ENCODE measurements at places on chromosomes 16 and 17.
A peak's percentile ranks its signal among the peaks of the same experiment; 100 is the strongest.

DNA sequence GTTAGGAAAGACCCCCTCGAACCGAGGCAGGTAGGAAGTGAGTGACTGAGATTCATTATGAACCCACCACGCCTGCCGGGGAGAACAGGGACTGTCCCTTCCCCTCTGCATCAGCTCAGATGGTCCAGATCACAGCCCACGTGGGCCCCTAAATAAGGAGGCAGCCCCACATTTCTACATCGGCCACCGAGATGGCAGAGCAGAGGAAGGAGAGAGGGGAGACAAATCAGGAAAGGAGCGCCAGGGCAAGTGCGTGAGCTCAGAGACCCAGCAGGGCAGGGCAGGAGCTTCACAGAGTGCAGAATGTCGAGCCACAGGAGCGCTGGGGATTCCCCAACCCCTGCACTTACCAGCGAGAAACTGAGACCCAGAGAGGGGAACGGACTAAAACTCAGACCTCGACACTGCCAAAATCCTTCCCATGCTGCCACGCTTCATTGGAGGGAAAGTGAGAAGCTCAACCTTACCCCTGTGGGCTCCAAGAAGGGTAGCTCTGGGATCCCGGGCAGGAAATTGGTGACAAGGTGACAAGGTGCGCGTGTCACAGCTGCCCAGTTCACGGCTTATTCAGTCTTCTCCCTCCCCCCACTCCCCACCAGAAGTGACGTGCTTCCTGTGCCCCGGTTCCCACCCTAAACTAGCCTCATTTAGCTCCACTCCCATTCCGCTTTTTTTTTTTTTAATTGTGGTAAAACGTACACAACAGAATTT is at the start of gene ICAM2:
Gene ICAM2 (minus strand): TSS at position 578 of the 711 bp plus-strand sequence. CDS start 13,942 bp downstream, outside the sequence.
- peak; percentile 61 for DNase-seq

DNA sequence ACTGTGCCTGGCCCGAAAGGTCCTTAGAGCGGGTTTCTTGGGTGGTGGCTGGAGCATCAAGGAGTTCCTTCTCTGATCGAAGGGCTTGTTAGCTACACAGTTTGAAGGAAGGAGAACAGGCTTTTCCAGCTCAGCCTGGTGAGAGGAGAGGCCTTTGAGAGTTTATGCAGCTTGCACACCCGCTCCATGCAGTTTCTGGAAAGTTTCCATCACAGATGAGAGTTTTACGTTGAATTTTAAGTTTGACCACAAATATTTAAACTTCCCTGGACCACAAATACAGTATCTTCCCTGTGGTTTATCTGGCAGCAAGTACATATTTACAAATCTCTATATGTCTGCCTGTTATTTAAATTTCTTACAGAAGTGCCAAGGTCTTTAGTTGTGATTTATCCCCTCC is 56.8 kb downstream of the HIC1 start:
- DNase-seq: no peak

DNA sequence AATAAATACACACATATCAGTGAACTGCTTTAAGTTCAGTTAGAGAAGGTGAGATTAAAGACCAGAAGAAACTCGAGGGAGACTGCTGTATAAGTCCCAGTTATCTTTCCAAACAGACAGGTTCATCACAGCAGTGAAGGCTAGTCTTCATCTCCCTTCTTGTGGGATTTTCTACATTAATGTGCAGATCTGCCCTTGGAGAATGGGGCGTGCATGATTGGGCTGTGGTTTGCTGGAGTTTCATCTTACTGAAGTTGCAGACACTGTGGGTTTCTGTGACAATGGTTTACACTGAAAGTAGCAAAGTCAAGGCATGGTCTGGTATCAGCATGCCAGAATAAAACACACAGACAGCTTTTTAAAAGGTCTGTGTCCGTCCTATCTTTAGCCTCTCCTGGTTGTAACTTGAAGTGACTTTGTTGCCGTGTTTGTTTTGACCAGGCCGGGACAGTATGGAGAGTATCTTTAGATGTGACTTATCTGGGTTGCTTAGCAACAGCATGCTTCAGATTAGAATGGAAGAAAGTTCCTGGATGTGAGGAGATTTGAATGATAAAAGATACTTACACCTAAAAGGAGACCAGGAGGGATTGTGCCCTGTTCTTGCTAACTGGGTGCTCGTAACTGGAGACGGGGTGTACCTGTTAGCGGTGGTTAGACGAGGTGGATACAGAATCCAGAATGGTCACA is 16.1 kb downstream of the NAA60 start:
- DNase-seq: peak; percentile 37

DNA sequence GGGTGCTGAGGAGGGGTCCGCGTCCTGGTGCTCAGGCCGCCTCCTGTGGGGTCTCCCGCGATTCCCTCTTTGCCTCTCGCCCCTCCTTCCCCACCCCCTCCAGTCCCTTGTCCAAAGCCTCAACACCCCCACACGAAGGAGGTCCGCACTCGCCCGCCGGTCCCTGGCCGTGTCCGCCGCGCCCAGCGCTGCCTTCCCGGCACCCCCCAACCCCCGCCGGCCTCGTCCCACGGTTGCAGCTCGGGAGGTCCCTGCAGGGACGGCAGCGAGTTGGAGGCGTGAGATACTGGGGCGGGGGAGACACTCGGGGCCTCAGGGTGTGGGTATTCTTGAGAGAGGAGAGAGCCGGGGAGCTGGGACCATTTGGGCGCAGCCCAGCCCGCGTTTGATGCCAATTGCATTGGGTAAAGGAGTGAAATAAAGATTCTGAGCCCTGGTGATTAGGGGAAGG is 468 bp downstream of the FLYWCH2 start:
- DNase-seq: no peak

DNA sequence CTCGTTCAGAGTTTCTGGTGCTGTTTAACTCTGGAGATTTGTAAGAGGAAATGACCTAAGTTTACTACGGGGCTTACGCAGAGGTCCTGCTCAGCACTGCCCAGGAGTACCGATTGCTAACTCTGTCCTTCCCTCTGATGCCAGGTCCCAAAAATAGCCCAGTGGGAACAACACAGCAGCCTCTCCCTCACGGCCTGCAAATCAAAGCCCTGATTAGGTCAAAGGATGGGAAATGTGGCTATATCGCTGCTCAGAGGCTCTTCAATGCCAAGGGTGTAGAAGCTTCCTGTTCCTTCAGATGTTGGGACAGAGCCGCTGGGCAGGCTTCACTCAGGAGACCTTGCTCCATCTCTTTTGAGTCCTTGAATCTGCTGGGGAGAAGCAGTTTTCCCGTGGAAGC is 174.2 kb upstream of the KCNJ16 start:
- DNase-seq: no peak

DNA sequence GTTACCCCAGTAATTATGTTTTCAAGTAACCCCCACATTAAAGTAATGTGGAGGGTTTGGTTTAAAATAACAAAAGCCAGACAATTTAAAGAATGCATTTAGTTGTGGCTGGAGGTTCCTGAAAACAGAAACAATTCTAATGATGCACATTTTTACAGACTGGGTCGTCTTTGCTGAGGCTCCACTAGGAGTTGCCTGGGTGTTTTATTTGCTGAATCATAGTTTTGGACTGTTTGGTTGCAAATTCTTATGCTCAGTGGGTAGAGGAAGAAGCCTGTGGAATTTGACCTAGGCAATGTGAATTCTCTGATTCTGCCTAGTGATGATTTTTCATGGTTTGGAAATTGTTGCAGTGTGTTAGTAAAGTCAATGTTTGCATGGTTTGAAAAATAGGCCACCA is 16.3 kb downstream of the SHISA9 start:
- no peak for DNase-seq

- DNase-seq: no peak
Measured at GRCh38 chr17:52465407-52465806, 306.9 kb upstream of the CA10 start.

GRCh38 chr17:50186661-50187393 is 14.6 kb downstream of the COL1A1 start:
- DNase-seq: no peak

DNA sequence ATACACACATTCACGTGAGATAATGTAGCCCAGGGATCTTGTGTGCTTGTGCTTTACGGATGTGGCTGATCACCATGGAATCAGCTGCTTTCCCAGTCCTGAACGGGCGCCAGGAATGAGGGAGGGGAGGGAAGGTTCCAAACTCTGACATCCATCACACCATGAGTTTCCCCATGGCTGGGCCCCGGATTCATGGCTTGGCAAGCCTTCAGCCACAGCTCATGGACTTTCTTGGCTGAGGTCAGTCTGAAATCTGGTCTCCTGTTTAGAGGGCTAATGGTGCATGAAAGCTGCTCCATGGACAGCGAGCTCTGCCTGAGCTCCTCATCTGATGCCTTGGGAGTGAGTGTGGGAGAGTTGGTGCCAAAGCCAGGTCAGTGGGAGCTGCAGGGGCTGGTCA is 767.6 kb upstream of the EEF2KMT start:
- DNase-seq: no peak

GRCh38 chr16:28140788-28141618 is 70.8 kb downstream of the XPO6 start:
- DNase-seq: no peak

- DNase-seq: no peak
Measured at GRCh38 chr17:40540448-40540847, 24.8 kb downstream of the CCR7 start.

- DNase-seq: no peak
Measured at GRCh38 chr17:7440113-7440833, 961 bp downstream of the FGF11 start.

DNA sequence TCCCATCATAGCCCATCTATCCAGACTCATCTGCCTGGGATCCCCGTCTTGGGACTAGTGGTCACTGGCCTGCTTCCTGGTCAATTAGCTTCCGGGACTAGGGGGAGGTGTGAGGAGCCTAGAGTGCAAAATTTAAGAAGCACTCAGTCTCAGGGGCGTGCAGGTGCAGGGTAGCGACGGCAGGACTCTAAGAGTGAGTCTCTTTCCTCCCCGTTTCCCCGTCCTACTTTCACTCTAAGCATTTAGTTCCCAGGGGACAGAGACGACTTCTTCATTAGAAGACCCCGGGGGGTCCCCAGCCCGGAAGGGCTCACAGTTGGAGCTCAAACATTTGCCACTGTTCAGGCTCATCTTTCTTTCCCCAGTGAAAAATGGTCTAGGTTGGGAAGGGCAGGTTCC is 677 bp upstream of the ZNHIT3 start:
- DNase-seq: no peak

DNA sequence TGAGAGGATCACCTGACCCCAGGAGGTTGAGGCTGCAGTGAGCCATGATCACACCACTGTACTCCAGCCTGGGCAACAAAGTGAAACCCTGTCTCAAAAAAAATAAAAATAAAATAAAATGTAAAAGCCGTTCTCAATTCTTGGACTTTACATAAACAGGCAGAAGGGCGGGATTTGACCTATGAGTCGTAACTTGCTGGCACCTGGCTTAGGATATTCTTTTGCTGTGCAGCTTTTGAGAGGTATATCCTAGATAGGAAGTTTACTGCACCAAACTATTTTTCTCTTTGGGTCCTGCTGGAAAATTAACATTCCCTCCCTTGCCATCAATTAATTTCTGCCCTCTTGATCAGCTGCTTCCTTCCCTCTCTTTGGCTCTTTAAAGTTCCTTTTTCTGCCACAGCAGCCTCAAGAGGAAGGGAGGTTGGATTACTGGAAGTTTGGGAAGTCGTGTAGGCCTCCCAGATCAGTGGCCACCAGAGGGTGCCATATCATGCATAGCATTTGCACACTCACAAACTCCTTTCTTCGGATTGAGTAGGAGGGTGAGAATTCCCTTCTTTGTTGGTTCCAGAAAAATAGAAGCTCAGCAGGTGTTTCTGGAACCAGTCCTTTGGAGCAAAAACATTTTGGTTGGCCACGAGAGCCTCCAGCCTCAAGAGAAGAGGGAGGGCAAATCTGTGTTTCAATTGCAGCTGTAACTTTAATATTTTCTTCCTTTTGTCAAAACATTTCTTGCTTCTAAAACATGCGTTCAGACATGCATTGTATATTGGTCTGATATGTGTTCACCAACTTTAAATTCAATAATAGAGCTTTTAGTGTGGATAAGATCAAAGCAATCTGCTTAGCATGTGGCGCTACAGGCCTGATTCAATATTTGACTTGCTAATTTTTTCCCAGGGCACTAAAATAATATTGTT is 147.3 kb downstream of the CCDC182 start:
- peak; percentile 12 for DNase-seq

GRCh38 chr17:73546770-73547536 is 97.3 kb downstream of the SDK2 start:
- peak; percentile 10 for DNase-seq

GRCh38 chr17:78842881-78843565 is 2.4 kb upstream of the USP36 start:
- peak; percentile 68 for DNase-seq

DNA sequence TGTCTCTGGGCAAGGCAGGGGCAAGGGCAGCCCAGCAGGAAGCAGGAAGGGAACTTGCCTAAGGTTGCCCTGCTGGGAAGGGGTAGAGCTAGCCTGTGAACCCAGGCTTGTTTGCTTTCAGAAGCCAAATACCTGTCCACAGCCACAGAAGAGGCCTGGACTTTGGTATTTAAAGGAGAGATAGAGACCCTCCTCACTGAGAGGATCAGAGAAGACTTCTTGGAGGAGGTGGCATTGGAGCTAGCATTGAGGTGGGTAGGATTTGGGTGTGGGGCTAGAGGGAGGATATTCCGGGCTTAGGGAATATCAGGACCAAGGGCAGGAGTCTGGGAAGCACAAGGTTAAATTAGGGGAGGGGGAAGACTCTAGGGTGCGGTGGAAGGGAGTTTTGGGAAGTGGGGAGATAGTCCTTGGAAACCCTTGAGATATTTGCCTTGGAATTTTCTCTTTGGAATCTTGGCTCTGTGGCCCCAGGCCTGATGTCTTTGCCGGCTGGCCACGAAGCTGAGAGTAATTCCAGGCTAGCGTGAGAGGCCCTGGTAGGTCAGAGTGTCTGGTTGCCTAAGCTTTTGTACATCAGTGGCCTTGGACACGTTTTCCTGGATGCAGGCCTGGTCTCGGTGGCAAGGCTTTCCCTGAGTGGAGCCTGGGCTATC is 13.1 kb upstream of the ETV4 start:
- DNase-seq: no peak

- no peak for DNase-seq
Measured at GRCh38 chr17:2008332-2009126, 16.6 kb downstream of the RTN4RL1 start.

GRCh38 chr17:18258356-18259038 is at the start of gene FLII:
FLII (minus strand) TSS chr17:18258738; CDS start chr17:18258690, 48 bp downstream.
- peak; percentile 74 for DNase-seq

DNA sequence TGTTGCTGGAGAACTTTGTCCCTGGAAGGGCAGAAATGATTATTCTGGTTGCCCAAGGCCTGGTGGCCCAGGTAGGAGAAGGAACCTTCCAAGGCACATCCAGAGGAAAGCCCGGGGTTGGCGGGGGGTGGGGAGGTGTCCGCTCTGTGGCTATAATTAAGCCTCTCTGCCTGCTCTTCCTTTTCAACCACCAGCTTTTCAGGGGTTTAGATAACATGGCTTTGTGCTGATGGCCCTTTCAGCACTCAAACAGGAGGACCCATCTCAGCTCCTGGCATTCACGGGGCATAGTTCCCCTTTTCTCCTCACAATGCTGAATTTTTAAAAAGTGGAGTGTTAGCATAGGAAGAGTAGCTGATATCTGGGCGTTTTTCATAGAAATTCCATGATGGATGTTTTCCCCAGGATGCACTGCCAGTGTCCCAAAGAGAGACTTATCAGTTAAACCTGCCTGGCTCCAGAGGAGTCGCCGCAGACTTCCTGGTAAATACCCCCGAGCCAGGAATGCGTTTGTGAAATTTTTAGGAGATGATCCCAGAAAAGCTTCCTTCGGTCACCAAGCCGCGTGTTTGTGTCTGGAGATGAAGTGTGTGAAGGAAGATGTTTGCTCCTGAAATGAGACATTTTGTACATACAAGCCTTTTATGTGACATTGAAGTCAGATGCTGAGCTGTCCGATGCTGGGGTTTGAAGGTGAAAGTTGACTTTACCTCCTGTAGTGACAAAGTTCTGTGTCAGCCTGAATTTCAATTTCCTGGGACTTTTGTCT is 188.5 kb downstream of the MSI2 start:
- no peak for DNase-seq

- DNase-seq: no peak
Measured at GRCh38 chr17:80166446-80166845, 3.4 kb upstream of the CARD14 start.
